Fibroblast of skin of right biceps (primary cell): ENCODE measurements at places on chromosomes 5 and 9.

- no peak for DNase-seq
These were observed 70.9 kb downstream of the GAPVD1 start for GRCh38 chr9:125332527-125332926.

DNA sequence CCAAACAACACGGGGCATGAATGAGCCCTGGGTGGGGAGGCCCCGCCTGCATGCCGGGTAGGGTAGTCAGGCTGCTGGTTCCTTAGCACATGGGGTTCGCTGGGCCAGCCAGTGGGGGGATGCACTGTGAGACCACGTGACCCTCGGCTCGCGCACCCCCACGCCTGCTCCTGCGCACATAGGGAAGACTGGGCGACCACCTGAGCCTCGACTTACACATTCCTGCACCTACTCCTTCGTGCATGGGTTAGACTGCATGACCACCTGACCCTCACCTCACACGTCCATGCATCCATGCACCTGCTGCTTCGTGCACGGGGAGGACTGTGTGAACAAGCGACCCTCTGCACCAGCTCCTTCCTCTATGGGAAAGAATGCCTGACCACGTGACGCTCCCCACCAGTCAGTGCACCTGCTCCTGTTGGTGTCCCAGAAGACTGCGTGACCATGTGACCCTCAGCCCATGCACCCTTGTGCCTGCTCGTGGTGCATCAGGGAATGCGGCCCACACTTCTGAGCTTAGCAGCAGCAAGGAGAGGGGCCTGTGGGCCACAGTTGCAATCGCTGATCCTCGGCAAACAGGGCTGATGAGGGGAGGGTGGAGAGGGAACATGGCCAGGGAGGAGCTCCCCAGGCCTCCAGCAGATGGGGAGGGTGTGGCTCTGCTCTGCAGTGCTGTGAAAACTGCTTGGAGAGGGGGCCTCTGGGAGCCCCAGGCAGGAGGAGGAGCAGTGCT, 18.1 kb downstream of the LPCAT1 start:
- no peak for DNase-seq

DNA sequence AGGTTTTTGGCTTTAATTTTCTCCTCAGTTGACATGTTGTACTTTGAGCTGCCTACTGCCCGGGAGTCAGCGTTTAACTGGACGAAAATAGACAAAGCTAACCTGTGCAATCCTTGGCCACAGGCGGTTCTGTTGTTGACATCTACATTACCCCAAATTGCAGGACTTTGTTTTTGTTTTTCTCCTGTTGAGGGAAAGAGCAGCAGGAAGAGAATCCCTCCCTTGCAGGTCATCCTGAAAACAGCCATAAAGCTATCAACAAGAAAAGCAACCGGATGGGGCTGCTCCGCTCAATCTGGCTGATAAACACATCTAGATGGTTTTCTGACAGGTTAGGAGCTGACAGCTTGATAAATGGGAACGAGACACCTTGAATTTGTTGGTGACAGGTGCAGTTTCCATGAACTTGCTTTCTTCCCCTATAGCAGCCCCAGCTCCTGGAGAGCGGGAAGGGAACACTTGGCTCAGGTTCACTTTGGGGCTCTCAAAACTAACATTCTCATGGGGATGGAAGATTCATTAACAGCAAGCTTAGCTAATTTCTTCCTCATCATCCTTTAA, 331.5 kb downstream of the SLIT3 start:
- no peak for DNase-seq

- DNase-seq, result no peak
These were observed 37.5 kb upstream of the IQGAP2 start for GRCh38 chr5:76365561-76365960.

DNA sequence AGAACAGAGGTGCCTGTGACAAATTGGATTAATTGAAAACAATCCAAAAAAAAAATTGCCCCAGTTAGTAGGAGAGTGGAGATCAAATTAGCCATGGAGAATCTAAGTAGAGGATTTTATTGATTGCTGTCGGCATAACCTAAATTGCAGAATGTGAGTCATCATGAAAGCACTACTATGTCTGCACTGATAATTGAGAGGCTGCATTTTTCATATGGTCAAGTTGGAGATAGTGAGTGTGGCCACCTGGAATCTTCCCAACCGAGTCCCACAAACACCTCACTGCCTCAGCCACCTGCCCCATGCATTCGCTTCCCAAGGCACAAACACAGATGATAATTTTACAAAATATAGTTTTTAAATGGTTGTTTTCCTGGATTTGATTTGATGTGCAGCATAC, 123.7 kb downstream of the NTRK2 start:
- peak; percentile 35 for DNase-seq

GRCh38 chr9:127873223-127873691, 4.2 kb downstream of the AK1 start:
- no peak for DNase-seq

DNA sequence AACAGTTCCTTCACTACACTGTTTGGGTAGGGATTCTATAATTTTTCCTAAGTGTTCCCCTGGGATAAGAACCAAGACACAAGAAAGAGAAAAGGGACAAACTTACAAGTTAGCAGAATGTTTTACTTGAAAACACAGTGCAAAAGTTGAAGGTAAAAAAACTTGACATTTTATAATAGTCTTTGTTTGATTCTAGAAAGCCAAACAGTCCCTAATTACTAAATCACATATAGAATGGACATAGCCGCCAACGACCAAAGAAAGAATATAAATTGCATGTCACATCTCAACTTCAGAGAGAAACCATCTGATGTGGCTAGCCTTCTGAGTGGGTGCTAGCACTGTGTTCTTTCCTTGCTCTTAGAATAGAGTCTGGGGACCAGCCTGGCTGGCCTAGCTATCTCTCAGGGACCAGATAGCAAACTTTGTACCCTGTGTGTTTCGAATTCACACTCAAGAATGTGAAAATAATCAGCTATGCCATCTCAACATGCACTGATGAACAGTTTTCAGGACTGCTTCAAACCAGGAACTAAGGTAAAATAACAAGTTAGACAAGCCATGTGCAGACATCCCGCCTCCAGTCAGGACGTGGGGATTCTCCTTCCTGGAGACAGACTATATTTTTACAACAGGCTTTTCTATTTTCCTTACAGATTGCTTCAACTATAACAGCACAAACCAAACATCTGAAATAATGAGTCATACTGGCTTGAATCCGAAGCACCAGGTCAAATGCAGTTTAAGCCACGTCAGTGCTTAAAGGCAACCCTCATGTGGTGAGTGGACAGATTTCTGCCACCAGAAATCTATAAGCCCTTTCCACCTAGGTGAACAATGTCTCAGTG, 53.7 kb downstream of the LHFPL2 start:
- peak; percentile 97 for DNase-seq

DNA sequence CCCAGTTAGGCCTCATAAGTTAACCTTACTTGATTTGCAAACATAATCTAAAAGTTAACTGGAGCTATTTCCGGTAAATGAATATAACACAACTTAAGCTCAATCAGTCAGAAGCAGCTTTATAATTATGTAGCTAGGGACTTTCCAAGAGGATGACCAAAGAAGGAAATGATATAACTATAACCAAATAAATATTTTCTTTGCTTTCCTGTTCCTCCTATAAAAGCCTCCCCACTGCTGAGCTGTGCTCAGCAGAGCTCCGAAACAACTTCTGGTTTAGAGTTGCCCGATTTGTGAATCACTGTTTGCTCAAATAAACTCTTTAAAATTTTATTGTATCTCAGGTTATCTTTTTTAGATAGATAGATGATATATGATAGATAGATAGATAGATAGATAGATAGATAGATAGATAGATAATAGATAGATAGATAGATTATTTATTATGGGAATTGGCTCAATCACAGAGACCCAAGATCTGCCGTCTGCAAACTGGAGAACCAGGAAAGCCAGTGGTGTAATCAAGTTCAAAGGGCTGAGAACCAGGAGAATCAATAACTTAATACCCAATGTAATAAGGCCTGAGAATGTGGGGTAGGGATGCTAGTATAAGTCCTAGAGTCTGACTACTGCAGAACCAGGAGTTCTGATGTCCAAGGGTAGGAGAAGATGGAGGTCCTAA, 19.3 kb upstream of the TMEM161B start:
- no peak for DNase-seq

DNA sequence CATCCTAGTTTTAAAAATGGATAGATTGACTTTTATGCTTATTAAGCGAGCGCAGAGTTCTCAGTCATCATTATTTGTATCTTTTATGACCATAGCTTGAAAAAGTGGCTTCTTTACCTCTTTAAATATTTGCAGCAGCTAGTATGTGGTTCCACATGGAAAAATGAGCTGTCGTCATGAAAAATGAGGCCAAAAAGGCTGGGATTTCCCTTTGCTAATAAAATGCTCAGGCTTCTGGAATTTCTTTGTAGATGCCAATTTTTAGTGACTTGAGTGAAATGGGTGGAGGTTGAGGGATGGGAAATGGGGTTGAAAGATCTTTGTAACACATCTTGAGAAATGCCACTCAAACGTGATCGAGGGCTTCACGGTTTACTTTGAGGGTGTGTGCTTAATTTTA, 35.2 kb downstream of the RAI14 start:
- peak; percentile 84 for DNase-seq

DNA sequence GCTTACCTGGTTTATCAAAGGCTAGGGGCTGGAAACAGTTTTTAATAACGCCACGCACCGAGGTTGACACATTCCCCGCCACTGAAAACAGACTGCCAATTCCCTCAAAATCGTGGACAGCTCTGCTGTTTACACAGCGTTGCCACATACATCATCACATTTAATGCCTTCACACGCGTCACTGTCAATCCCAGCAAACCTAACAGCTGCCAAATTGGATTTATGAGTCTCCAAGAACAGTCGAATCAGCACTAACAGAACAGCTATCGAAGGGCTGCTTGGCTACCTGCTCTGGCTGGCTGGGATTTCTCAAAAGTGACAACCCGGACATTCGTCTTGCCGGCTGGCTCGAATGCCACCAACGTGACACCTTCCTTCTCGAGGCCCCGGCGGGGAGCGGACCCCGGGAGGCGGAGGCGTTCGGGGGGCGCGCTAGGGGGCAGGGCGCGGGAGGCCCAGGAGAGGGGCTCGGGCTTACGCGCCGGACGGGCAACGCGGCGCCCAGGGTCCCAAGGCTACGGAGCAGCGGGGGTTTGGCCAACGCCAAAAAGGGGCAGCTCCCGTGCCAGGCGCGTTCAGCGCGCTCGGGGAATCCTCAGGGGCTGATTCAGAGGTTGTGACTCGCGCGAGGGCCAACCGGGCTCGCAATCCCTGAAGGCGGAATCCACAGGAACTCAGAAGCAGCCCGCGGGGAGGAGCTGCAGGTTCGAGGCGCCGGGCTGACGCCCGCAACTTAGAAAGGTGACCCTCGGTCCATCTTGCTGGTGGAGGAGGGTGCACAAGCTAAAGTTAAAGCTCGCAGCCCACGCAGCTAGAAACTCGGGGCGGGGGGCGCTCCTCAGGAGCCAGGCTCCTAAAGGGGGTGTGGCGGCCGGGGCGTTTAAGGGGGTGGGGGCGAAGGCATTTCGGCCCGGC, 1.2 kb downstream of the CDC14B start:
- DNase-seq, result peak; percentile 47

- DNase-seq, result no peak
These were observed 57.9 kb downstream of the DOCK8 start for GRCh38 chr9:272251-273213.

- peak; percentile 41 for DNase-seq
These were observed 32.8 kb upstream of the TNFAIP8 start for GRCh38 chr5:119322948-119323537.
